Activated CD4-positive, alpha-beta T cell treated with anti-CD3 and anti-CD28 coated beads for 48 hours (primary cell): ENCODE measurements at places on chromosomes 5 and 9.

DNA sequence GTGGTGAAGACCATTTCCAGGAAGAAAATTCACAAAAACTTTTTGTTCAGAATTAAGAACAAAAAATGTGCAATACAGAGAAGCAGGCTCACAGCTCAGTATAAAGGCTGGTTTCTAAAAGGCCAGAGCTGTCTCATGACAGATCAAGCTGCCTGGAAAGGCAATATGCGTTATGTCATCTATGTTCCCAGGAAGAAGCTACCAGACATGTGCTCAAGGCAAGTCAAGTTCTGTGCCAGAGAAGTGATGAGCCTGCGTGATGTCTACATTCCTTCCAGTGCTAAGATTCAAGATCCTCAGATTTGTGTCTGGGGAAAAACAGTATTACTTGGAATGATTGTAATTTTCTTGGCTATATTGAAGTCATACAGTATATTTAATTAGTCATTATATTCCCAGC, 104.3 kb downstream of the PDE4D start:
- DNase-seq: no peak

- DNase-seq: no peak
Observed at GRCh38 chr9:128106181-128106939, 21.2 kb downstream of the PTGES2 start.

DNA sequence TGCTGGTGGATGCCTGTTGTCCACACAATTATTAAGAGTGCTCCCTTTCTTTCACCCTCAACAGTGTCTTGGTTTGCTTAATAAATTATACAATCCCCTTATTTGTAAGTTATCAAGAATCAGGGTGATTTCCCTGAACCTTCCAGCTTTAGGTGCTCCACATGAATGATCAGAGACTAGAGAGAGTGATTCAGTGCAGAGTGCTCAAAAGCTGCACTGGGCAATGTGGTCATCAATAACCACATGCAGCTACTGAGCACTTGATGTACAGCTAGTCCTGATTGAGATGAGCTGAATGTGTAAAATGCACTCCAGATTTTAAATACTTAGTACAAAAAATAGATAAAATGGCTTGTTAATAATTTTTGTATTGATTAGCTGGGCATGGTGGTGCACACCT, 76.8 kb upstream of the TRIO start:
- no peak for DNase-seq

GRCh38 chr5:141017943-141018342, 33.2 kb upstream of the PCDHB1 start:
- DNase-seq: no peak

DNA sequence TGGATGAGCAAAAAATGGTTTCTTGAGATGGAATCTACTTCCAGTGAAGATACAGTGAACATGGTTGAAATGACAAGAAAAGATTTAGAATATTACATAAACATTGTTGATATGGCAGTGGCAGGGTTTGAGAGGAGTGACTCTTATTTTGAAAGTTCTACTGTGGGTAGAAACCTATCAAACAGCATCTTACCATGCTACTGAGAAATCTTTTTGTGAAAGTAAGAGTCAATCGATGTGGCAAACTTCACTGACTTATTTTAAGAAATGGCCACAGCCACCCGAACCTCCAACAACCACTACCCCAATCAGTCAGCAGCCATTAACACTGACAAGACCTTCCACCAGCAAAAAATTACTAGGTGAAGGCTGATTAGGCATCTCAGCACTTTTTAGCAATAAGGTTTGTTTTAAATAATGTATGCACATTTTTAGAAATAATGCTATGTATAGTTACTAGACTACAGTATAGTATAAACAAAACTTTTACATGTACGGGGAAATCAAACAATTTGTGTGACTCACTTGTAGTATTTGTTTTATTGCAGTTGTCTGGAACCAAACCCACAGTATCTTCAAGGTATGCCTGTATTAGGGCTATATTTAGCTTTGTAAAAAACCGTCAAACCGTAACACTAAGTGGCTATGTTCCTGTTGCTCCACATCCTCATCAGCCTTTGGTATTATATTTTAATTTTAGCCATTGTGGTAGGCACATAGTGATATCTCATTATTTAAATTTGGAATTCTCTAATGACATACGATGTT, 30.6 kb upstream of the ADAMTS6 start:
- no peak for DNase-seq

DNA sequence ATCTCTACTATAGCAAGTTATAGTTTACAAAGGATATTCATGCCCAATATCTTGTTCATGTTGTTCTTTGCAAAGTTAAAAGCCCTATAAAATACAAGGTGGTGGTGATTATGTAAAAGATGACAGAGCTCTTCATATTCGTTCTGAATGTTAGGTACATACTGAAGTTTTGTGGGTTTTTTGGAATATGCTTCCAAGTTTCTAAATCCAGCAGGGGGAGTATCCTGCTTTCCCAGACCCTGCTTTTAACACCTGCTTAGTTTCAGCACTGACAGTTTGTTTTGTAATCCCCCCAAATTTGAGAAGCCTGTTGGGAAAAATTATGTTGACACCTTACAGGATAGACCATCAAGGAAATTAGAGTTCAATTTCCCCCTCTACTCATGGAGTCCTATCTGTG, 438.3 kb downstream of the SH3GL2 start:
- DNase-seq: no peak

- no peak for DNase-seq
Observed at GRCh38 chr5:81817980-81818379, 67.1 kb upstream of the SSBP2 start.

DNA sequence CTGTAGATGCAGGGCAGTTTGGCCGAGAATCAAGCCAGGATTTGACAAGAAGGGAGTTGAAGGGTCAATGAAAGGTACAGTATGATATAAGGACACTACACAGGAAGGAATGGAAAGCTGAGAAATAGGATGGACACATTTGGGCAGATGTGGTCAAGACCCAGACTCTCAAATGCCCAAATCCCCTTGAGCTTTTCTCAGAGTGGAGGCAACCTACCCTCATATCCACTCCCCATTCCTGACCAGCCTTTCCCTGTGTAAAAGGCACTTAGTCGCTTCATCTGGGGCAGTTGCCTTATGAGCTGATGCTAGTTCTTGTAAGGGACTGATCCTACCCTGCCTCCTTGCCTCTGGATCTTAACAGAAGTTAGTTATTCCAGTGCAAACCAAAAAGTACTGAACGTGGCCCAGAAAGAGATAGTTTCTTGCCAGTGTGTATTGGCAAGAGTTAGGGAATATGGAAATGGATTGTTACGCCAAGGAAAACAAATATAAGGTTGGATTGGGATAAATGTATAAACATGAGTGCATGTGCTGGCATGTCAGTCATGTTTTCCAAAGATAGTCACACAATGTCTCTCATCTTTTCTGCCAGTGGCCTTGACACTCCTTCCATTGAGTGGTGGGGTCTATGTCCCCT, 4.1 kb upstream of the MCCC2 start:
- DNase-seq: no peak

DNA sequence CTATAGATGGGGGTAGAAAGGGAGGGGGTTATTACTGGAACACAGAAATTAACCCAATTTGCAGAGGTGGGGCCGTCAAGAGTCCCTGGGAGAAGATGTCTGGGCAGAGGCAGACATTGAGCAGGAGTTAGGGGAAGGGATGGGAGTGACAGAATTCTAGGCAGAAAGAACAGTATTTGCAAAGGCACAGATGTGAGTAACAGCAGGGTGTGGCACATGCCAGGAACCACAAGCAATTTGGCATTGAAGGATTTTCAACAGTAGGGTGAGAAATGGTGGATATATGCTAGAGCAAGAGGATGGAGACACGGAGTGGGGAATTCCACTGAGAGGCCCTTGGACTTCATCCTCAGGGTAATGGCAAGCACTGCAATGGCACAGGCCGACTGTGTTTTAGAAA, 71.6 kb upstream of the FRRS1L start:
- DNase-seq: no peak
